NCI-H1417 treated with DMSO at 0.1 percent for 48 hours (cell line): ENCODE measurements at places on chromosomes 3 and 15.

DNA sequence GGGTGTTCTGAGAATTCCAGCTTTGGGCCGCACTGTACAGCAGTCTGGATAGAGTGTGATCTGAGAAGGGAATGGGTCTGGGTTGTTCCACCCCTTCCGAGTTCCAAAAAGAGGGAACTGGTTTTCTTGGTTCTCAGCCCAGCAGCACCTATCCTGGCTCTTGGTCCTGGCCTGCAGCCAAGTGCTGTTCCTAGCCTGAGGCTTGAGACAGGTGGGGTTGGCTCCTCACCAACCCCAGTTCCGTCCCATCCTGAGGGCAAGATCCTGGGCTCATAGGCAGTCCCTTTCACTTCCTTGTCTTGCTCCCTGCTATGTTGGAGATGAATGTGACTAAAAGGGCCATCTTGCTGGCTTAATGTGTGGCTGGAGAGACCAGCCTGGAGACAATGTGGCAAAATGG, 15.2 kb downstream of the IVD start:
- DNase-seq = no peak

DNA sequence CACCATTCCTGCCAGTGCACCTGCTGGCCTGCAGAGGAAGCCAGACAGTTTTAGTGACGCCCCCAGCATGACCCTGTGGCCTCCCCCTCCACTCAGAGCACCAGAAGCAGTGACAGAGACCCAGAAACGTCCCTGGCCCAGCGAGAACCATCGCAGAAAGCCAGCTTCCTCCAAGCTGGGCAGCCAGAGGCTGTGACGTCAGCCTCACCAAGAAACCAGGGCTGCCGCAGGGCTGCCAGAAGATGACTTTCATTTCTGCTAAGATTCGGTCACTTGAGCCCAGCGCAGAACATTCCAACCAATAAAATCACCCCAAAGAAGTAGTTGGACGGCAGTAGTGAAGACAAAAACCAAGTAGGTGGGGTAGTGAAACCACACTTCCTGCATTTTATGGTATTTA, 29.6 kb upstream of the RPL32 start:
- no peak for DNase-seq

DNA sequence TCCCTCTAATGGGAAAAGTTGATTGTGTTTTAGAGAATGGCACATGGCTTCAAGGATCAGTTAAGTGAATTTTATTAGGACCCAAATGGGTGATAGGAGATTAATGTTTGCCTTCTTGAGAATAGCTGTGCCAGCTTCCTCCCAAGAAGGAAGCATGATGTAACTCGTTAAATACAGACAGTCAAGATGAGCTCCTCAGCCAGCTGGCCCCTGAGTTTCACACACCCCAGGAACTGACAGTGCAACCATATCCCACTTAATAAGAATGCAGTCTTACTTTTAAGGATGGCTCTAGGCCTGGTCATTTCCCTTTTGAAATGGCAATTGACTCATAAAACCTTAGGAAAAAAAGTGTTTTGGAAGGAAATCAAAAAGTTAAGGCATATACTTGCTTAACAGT, 472.8 kb upstream of the KCNMB2 start:
- DNase-seq = no peak

DNA sequence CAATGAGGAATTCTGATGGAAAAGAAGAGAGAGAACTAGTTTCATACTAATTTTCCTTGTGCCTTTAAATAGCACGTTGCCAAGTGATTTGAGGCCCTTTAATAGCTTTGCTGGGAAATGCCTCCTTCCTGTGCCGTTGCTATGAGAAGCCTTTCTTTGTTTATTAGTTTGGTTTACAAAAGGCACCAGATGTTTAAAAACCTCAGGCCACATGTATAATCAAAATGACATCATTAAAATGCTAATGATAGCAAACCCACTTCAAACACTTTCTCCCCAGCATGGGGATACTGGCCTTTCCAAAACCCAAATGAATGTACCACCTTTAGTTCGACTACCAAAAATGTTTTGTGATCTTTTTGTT, 50.0 kb upstream of the TBC1D23 start:
- peak; percentile 23 for DNase-seq

DNA sequence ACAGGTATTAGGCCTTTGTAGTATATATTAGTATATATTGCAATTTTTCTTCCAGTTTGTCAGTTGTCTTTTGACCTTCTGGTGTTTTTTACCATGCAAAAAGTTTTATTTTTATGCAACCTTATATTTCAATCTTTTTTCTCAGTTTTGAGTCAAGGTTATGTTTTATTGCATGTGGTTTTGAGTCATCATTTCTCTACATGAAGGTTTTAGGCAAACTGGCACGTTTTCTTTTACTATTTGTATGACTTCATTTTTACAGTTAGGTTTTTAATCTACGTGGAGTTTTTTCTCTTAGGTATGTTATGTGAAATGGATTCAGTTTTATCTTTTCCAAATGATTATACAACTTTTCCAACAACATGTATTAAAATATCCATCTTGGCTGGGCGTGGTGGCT, 36.8 kb upstream of the TCAIM start:
- DNase-seq = no peak

GRCh38 chr3:126448893-126449180, 26.9 kb downstream of the ZXDC start:
- DNase-seq = no peak

DNA sequence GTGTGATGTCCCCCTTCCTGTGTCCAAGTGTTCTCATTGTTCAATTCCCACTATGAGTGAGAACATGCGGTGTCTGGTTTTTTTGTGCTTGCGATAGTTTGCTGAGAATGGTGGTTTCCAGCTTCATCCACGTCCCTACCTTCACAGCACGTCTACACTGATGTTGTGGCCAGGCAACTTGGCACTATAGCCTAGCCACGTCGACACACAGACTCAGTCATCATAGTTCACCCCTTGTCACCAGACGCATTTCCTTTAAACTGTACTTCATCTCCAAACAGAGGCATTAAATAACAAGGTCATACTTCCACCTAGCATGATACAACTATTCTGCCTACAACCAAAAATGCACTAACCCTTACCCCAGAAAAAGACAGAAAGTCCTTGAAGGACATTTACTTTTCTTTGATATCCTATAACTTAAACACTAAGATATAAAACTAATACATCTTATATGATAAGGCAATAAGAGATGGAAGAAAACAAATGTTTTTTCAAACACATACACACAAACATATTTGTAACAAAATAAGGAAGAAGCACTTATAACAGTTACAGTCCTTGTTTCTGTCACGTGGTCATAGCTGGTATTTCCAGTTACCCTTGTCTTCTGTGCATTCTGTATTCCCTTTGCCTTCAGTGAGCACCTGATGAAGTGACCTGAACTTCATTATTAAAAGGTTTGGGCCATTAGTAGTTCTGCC, 121.4 kb downstream of the KLF13 start:
- DNase-seq = no peak

GRCh38 chr3:115186351-115187148, 39.5 kb upstream of the ZBTB20 start:
- no peak for DNase-seq

GRCh38 chr3:111853068-111853467, 6.0 kb upstream of the PHLDB2 start:
- DNase-seq = no peak
